ENCODE measurements at places on chromosomes 3 and 15.

- DNase-seq, result no peak
These were observed 137.3 kb upstream of the KBTBD8 start for GRCh38 chr3:66860771-66861170.

DNA sequence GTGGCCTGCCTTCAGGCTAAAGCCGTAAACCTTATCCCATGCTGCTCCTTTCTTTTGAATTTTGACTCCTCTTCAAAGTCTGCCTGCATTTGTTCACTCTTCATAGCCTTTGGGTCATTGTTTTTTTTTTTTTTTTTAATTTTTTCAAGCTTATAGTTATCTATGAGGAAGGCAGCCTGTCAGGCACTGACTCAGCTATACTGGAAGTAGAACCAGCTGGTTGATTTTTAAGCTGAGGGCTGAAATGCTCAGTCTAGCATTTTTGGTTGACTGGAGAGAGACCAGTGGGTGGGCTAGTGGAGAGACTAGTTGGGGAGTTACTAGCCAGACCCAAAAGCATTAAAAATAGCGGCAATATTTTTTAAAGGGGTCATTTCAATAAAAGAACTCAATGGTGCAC lies 44.1 kb downstream of the C3orf20 start:
- DNase-seq, result no peak

DNA sequence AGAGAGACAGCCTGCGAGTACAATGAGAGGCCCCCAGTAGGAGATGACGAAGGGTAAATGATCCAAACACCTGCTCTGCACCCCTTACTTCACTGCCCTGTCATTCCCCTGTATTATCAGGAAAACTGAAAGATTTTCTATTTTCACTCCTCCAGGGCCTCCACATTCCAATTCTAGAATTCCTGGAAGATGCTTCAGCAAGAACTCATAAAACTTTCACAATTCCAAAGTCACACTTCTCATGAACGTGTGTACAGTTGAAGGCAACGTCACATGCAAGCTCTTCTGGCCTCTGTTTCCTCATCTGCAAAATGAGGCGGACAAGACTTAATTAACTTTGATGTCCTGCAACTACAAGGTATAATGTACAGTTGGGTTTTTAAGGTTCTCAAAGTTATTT lies 62.8 kb upstream of the SPATA12 start:
- no peak for DNase-seq

DNA sequence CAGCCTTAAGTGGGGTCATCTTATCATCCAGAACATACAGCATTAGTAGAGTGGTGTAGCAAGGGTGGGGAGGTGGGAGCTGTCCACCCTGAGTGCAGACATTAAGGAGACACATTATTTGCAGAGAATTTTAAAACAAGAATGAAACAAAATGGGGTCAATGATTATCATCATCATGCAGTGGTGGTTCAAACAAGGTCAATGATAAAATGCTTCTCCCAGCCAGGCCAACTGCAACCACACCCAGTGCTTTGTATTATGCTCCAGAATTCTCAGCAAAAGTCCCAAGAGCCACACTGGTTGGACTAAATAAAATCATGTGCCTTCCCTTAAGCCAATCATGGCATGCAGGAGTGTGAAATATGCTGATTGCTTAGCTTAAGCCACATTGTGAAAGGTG lies 96.7 kb upstream of the FHIT start:
- DNase-seq, result no peak

- no peak for DNase-seq
These were observed 53.7 kb downstream of the SCN11A start for GRCh38 chr3:38998086-38998485.

- no peak for DNase-seq
These were observed 907.2 kb downstream of the ROBO1 start for GRCh38 chr3:78860567-78860966.

DNA sequence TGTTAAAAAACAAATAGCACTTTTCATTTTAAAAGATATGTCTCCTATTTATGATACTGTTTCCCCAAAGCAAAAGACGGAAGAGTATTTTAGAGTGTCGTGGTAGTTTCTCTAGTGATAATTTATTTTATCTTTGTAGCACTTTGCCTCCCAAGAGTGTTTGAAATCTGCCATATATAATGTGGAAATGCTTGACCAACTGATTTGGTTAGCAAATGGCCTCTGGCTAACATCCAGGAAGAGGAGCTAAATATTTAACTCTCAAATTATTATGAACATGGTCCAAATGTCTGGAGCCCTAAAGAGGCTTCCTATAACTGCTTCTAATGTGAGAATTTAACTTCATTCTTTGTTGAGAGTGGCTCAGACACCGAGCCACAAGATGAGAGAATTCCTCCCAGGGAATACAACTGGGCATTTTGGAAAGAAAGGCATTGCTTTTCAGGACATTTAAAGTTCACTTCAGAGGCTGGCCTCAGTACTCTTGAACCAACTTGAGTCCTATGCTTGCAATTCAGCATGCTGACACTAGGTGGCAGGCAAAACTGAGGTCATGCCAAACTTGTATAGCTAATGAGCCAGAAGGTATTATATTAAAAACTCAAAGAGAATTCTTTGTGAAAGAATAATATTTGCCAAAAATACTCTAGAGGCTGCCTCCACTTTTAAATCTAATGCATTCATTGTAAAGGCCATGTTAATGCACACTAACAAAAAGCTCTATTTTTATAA lies 104.5 kb downstream of the RARB start:
- DNase-seq, result no peak

DNA sequence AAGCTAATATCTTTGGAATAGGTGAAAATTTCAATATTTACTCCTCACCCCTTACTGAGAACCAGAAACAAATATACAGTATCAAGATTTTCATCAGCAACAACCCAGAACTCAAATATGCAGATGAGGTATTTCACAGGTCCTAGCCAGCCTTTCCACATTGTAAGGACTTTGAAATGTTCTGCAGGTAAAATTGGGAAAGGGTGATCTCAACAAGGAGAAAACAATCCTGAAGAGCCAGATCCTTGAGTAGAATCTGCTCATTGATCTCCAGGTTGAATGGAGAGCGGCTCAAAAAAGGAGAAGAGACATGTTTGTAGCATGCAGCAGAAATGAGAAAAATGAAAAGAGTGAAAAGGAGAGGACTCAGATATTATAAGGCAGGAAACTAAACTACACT lies 493.3 kb upstream of the NAALADL2 start:
- no peak for DNase-seq

DNA sequence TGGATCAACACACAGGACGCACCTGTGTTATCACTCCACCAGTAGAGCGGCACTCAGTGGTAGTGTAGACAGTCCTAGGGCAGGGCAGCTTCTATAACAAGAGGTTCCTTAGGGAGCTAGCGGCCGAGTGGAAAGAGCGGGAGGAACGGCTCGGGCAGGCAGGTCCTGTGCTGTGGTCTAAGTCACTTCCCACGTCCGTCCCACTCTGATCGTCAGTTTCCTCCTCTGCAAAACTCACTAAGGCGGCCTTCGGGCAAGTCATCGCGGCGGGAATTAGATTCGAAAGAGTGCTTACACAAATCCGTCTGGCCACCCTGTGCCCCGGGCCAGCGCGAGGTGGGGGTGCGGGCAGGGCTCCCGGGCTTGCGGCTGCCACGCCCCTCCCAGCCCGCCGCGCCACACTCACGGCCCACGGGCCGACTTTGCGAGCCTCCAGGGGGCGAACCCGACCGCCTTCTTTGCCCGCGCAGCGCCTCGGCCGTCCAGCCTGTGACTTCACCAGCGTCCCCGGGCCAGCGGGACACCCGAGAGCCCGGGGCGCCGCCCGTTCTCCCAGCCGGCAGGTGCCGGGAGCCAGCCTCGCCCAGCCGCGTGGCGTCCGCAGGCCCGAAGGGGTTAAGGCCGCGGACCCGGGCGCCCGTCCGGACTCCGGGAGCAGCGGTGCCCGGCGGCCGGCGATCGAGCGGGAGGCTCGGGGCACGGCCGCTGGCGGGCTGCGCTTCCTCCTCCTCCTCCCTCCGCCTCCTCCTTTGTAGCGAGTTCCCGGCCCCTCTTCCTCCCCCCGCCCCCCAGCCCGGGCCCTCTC lies 416 bp upstream of the CORO2B start:
- DNase-seq, result peak; percentile 39

- DNase-seq, result peak; percentile 48
These were observed 548.2 kb downstream of the FOXP1 start for GRCh38 chr3:71035314-71035713.

DNA sequence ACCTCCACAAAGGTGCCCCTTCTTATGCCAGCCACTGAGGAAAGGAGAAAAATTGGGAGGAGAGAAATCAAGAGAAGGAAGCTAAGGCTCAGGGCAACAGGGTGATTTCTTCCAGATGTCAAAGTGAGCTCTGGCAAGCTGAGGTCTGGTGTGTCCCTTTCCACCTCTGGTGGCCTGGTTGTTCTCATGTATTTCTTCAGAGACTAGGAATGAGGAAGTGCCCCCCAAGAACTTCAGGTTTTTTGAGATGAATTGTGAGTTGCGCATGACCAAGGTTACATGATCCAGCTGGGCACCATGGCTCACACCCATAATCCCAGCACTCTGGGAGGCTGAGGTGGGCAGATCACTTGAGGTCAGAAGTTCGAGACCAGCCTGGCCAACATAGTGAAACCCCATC lies 5.6 kb downstream of the RAB6B start:
- no peak for DNase-seq

GRCh38 chr3:112027826-112028225 lies 6.7 kb upstream of the TMPRSS7 start:
- no peak for DNase-seq

GRCh38 chr3:111747490-111747889 lies 111.6 kb upstream of the PHLDB2 start:
- no peak for DNase-seq

- no peak for DNase-seq
These were observed 263.5 kb upstream of the RASGRP1 start for GRCh38 chr15:38828031-38828532.

DNA sequence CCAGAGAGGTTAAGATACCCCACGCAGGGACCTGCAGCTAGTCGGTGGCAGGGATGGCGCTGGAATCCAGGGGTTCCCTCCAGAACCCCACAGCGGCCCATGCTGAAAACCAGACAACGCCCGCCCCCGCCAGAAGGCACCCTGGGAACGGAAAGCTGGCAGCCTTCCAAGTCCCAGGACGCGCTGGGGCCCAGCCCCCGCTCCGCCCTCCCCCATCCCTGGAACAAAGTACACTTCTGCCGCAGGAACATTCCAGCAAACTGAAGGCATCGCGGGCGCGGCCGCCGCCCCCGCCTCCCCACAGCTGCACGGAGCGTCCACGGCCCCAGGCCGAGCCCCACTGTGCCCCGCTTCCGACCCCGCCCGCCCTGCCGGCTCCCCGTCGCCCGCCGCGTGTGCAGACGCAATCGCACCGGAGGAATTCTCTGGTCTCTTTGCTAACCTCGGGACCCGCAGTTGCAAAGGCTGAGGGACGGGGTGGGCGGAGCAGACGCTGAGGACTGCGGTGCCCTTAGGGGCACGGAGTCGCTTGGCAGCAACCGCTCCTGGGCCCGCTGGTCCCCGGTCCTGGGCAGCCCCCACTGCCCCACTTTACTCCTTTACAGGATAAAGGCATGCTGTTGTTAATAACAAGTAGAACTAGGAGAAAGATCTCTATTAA lies 44.8 kb upstream of the RNU6-1 start:
- DNase-seq, result no peak

DNA sequence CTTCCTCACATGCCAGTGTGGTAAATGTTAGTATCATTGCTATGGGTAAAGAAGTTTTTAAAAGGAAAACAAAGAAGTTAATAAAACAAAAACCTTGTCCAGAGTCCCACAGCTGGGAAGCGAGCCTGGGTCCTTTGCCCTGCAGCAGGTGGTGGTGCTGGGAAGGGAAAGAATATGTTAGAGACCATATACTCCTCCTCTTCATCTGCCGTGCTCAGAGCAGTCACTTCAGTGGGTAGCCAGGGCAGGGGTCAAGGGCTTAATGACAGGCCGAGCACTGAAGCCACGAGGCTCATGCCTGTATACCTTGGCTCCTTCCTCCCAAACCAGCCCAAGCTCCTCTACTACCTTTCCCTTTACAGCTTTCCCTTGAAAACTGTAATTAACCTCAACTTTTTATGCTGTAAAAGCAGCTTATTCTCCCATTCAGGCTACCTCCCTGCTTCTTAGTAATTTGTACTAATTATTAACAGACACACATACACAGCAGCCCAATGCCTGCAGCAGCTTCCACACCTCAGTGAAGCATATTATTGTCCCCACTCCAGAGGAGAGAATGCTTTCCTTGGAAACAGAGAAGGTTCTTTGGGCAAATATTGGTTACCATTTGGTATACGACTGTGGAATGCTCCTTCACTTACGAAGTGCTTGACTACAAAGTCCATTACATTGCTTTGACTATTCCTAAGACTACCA lies 362.1 kb downstream of the EPHB1 start:
- DNase-seq, result no peak

DNA sequence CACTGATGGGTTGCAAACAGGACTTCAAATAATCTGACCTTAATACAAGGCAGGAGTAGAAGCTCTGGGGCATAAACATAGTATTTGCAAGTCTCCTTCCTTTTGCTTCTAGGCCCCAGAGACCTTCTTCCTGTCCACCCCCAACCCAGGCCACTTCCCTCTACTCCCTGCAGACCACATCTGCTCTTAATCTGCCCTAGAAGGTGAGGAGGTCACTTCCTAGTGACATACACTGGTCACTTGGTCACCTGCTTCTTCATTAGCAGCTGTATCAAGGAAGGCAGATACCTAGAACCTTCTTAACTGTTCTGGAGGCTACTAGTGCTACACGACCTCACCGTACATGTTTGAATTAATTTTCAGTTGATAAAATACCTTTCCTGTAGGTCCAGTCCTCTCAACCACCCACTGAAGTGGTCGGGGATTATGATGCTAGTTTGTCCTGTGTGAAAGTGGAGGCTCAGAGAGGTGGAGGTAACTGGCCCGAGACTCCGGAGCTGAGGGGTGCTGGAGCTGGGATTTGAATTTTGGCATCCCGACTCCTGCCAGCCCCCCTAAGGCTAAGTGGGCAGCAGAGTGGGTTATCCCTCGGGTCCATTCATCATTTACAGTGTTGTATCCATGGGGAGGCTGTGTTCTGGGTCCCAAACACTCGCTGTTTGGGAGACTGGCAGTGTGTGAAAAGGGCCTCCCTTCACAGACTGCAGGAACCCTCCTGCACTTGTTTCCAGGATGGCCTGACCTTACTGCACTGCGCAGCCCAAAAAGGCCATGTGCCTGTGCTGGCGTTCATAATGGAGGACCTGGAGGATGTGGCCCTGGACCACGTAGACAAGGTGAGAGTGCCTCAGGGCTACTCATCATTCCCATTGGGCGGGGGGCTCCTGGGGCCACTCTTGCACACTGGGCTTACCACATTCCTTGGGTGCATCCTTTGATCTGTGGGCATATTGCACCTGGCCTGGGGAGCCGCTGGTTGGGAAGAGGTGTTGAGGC lies 13.9 kb downstream of the ANKDD1A start:
- DNase-seq, result no peak
